COLO829 (cell line): ENCODE measurements at places on chromosomes 6 and 20.
A peak's percentile ranks its signal among the peaks of the same experiment; 100 is the strongest.

GRCh38 chr20:5827098-5827853 lies 77.1 kb downstream of the SHLD1 start:
- DNase-seq: no peak

- no peak for DNase-seq
These were observed 13.7 kb downstream of the QRSL1 start for GRCh38 chr6:106643061-106643460.

- DNase-seq: peak; percentile 49
These were observed 215.5 kb upstream of the LAMP5 start for GRCh38 chr20:9298906-9299305.

DNA sequence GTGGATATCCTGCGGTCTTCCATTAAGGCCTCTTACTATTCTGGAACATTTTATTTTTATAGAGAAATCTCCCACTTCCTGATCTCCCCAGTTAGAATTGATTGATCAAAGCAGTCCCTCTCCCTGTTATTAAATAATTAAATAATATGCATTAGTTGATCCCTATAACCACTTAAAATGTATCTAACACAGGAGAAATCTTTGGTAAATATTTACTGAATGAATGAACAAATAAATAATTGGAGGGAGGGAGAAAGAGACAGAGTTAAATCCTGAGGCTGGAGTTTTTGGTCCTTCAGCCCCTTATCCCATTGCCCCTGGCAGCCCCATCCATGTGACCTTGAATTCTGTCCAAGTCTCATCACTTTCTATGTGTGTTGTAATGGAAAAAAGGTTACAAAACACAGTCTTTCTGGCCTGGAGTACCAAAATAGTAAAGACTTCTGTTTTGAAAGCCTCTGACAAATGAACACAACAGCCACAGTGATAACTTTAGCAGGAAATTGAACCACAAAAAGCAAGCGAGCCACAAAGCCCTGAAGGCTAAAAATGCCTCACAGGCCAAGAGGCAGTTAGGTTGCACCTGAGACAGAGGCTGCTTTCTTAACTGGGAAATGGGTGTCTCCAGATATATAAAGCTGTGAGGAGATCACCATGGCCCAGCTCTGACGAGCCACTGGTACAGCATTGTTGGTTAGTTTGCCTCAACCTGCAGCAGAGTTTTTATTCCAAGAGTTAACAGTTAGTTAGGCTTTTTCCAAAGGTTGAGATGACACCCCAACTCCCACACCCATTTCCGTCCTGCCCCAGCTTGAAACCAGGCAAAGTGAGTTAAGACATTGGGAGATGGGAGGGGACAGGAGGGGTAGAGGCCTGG lies 11.3 kb downstream of the NT5E start:
- peak; percentile 64 for DNase-seq

DNA sequence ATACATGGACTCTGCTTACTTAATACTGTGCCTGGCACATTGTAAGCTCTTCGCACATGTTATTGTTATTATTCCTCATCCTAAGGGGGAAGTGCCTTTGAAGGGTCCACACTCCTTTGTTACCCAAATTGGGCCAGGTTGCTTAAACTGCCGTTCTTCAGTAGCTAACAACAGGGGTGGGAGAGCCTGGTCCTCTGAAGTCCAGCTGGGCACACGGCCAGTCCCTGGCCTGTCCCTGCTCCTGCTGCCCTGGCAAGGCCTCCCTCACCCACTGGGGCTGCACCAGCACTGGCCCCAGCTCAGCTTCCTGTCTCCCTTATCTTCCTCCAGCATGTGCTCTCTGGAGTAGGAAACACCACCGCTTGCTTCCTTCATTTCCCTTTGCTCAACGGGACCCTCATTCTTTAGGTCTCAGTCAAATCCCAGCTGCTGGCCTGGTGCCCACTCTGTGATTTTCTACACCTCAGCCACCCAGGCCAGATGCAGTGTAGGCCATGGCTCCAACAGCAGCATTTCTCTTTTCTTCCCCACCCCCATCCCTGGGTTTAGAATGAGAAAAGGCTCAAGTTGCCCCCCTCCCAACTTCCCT lies 5.5 kb upstream of the PROCR start:
- no peak for DNase-seq

- DNase-seq: peak; percentile 35
These were observed 235.1 kb upstream of the RREB1 start for GRCh38 chr6:6872459-6873344.

GRCh38 chr6:157488716-157489118 lies 107.7 kb downstream of the ZDHHC14 start:
- no peak for DNase-seq

DNA sequence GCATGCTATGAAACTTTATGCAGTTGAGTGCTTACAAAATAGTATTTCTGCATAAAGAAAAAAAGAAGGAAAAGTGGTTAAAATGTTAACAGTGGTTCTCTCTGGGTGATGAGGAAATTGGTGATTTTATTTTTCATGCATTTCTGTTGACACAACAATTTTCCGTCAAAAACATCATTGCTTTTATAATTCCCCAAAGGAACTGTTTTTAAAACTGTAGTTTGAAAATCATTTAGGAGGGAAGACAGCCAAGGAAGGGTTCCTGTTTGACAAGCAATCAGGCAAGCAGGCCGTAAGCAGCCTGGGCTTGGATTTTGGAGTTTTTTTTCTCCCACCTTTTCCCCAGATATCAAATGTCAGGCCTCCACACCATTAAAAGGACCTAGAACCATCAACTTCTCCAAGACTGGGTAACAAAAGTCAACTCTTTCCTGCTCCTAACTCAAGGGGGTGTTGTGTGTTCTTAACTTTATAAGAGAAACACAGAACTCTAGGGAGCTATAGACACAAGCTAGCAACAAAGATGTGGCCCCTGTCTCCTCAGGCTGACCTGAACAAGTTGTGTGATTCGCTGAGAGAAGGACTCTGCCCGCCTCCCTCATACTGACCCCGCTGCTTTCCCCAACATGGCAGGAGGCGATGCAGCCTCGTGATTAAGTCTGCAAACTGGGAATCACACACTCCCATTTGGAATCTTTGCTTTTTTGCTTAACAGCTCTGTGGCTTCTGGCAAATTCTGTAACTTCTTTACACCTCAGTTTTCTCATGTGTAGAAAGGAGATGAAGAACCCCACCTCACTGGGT lies 146.6 kb downstream of the BCAS1 start:
- no peak for DNase-seq

DNA sequence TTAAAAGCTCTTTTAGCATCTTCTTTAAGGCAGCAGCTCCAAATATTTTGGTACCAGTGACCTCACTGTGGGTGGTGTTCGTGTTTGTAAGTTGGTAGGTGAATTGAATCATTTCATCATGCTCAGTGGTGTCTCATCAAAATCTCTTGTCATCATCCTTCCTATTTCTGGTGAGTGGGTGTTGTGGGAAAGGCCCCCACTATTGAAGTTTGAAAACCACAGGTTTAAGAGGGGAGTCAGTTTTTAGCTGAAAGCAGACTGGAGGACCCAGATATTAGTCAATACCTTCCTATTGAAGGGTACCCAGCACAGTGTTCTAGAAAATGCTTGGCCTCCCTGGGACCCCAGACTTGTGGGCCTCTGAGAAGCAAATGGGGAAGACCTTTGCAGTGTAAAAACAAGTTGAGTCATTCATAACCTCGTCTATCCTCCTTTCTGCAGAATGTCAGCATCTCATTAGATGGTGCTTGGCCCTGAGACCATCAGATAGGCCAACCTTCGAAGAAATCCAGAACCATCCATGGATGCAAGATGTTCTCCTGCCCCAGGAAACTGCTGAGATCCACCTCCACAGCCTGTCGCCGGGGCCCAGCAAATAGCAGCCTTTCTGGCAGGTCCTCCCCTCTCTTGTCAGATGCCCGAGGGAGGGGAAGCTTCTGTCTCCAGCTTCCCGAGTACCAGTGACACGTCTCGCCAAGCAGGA lies 3.7 kb downstream of the PIM1 start:
- no peak for DNase-seq

GRCh38 chr6:151757506-151757955 lies 50.0 kb upstream of the ESR1 start:
- no peak for DNase-seq

DNA sequence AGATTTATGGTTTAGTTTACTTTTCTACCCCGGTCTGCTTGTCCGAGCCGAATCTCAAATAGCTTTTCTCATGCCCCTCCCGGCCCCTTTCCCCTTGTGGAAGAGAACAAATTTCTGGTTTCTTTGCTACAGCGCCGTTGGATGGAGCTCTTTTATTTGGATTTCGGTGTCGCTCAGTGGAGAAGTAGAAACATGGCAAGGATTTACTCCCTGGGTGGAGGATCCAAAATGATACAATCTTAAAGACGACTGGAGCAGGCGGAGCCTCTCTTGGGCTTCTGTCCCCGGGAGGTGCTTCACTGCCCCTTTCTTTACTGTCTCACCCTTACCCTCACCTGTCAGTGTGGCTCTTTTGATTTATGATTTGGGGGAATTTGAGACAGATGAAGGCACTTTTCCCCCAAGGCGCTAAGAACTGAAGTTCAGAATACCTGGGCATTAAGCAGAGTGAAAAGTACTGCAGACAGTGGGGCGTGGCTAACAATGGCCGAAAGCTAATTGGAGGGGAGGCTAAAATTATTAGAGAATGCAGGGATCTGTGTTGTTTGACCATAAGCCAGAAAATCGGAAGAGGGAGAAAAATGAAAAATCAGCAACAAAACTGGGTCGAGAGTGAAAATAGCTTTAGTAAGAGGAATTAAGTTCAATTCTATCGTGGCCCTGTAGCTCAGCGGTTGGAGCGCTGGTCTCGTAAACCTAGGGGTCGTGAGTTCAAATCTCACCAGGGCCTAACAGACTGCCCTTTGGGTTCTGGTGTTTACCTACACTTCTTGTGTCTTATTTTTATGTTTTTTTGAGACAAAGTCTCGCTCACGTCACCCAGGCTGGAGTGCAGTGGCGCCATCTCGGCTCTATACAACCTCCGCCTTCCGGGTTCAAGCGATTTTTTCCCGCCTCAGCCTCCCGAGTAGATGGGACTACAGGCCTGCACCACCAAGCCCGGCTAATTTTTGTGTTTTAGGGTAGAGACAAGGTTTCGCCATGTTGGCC lies 145.1 kb upstream of the ZNF184 start:
- DNase-seq: peak; percentile 80

DNA sequence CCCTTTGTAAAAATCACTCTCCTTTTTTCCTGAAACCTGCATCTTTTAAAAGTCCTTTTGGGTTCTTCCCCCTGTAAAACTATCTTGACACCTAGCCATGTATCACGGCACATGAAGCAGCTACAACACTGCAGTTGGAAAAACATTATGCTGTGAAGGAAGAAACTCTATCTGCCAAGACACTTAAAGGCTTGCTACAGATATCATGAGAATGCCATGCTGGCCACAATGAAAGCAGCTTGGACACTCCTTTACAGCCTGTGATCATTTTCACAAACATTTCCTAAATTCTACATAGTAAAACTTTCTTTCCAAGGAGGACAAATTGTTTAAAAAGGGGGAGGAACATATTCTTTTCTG lies 31.8 kb downstream of the CNKSR3 start:
- no peak for DNase-seq

GRCh38 chr20:45487231-45487635 lies 17.7 kb downstream of the WFDC2 start:
- no peak for DNase-seq

DNA sequence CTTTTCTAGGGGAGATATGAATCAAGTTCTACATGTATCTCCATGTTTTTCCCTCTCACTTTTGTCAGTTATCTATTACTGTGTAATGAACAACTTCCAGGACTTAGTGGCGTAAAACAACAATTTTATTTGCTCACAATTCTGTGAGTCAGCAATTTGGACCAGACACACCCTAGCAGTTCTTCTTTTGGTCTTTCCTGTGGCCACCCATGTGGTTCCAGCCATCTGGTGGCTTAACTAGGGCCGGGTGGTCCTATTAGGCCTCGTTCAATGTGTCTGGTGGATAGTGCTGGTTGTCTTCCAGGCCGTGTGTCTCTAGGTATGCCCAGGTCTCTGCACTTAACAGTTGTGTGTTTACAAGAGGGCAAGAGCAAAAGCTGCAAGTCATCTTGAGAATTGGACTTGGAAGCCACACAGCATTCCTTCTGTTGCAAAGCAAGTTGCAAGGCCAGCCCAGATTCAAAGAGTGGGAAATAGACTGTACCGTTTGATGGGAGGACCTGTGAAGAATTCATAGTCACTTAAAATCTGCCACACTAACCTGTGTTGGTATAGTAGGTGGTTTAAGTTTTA lies 20.8 kb upstream of the SLC35D3 start:
- no peak for DNase-seq

GRCh38 chr20:63082308-63082938 lies 75.7 kb upstream of the BHLHE23 start:
- DNase-seq: peak; percentile 75

DNA sequence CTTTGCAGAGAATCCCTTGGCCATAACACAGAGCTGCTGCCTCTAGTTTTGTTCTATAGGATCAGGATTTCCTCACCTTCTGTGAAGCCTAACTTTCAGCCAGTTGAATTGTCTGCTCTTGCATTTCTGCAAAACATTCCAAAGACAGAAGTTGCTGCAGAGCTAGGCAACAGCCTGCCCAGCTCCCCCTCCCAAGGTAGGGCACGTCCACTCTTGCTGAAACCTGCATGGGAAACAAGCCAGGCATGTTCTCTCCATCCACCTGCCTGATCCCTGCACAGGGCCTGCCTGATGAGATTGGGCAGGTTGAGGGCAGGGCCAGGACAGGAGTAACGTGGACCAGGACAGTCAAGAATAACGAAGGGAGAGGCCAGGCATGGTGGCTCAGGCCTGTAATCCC lies 58.9 kb upstream of the NAA20 start:
- no peak for DNase-seq

- DNase-seq: peak; percentile 61
These were observed 1.0 kb upstream of the NXT1 start for GRCh38 chr20:23349338-23350195.

DNA sequence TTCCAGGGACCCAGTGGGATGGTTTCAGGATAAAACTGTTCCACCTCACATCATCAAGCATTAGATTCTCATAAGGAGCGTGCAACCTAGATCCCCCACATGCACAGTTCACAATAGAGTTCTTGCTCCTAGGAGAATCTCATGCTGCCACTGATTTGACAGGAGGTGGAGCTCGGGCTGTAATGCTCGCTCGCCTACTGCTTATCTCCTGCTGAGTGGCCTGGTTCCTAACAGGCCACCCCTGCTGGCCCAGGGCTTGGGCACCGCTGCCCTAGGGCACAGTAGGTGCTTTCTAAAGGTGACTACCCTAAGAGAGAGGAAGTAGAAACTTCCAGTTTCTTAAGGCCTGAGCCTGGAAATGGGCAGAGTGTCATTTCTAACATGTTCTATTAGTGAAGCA lies 656.9 kb downstream of the PRKN start:
- DNase-seq: no peak
